Left cardiac atrium (tissue), 4 donors: ENCODE measurements at places on chromosomes 2 and 18. TPM values are rescaled to one million over a fixed set of nuclear protein-coding genes. Genes with fewer than 3 reads are reported as not detected.

The AQP12B gene
- total RNA-seq, result not detected

The HYCC2 gene
- 17.9 TPM for total RNA-seq

The KIDINS220 gene
- 36.6 TPM for total RNA-seq

The ACVR1C gene
- 10.0 TPM for total RNA-seq

The DHRS9 gene
- 47.6 TPM for total RNA-seq

The RUFY4 gene
- total RNA-seq, result not detected

The MOCOS gene
- total RNA-seq, result 0.97 TPM

The CHRNG gene
- total RNA-seq, result not detected

The NT5C1B gene
- total RNA-seq, result not detected

The STARD6 gene
- not detected for total RNA-seq

DNA sequence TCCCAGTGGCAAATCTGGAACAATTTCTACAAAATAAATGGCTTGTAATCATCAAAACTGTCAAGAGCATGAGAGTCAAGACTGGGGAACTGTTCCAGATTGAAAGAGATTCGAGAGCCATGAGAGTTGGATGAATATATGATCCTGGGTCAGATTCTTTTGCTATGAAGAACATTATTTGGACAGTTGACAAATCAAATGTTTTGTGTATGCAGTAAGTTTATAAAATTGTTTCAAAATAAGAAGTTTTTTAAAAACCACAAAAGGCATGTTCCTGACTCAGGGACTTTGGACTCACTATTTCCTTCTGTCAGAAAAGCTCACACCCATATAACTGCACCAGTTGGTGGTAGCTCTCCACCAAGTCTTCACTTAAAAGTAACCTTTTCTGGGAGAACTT is 38.5 kb downstream of the ROCK2 start:
- DNase-seq, result no peak

- peak; percentile 31 for DNase-seq
These were observed 90.4 kb upstream of the SLC35G4 start for GRCh38 chr18:11518788-11519685.

- no peak for DNase-seq
These were observed 83.1 kb upstream of the SPOPL start for GRCh38 chr2:138418453-138418852.

- no peak for DNase-seq
These were observed 47.7 kb downstream of the GLI2 start for GRCh38 chr2:120783371-120783791.

- DNase-seq, result no peak
These were observed 473.8 kb upstream of the SPHKAP start for GRCh38 chr2:228655331-228655730.

- DNase-seq, result no peak
These were observed 8.8 kb upstream of the SNTG2 start for GRCh38 chr2:941871-942270.

- DNase-seq, result no peak
These were observed 493.0 kb downstream of the PLCL1 start for GRCh38 chr2:198297350-198297749.

- DNase-seq, result no peak
These were observed 7.0 kb upstream of the TMX3 start for GRCh38 chr18:68721681-68722583.

DNA sequence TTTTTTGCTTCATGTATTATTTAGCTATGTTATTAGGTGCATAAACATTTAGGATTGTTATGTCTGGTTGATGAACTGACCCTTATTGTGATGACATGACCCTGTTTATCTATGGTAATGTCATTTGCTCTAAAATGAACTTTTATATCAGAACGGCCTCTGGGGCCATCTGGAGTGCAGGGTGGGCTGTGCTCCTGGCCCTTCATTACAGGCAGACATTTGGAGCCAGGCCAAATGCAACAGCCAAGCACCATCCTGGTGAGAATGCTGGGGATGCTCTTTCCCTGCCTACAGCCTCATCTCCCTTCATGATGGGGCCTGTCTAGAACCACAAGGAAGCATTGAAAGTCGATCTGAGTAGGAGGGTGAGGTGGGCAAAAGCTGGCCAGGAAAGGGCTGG is 38.0 kb downstream of the HJURP start:
- DNase-seq, result no peak

DNA sequence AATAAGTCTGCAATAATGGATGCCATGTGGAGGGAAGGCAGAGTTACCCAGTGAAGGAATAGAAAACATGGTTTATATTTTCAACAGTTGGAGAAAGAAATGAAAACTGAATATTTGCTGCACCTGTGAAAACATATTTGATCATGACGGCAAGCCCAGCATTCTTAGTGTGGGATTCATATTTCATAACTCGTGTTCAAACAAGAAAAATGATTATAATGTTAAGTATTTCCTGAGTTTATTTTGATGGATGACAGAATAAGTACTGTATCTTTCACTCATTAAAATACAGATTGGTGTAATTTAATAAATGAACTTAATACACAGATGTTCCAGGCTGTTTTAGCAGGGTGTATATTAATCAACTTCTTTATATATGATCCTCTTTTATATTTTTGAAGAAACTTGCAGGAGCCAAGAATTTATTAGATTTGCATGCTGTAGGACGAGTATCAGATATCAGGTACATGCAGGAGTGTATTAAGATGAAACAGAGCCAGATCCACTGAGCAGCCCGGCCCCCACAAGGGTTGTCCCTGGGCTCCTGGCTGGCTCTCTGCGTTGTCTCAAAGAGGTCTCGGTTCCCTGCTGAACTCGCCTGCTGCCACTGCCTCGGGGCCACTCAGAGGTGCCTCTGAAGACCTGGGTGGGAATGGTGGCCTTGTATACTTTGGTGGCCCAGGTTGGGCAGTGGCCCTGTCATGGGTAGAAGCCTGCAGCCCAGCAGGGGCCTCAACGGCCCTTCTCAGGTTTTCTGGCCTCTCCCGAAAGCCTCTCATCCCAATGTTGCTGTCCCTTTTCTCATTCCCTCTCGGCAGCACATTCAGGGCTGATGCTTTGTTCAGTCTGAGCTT is 95.0 kb upstream of the LDAH start:
- no peak for DNase-seq

DNA sequence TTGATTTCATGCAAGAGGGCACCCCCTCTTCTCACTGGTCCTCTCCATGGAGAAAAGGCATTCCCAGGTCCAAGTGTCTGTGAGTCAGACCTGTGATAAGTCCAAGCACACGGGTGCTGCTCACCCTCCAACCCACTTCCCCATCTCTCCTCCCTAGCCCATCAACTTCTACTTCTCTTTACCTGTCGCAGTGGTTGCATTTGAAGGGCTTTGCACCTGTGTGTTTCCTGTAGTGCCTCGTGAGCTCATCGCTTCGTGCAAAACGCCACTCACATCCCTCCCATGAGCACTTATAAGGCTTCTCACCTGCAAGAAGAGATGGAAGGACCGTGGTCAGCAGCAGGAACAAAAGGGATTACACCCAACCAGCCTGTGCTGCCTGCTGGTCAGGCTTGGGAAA is 77.5 kb downstream of the KLF7 start:
- no peak for DNase-seq

- no peak for DNase-seq
These were observed 25.5 kb upstream of the IL37 start for GRCh38 chr2:112885506-112885902.

GRCh38 chr18:67232406-67232805 is 284.1 kb downstream of the DSEL start:
- no peak for DNase-seq

DNA sequence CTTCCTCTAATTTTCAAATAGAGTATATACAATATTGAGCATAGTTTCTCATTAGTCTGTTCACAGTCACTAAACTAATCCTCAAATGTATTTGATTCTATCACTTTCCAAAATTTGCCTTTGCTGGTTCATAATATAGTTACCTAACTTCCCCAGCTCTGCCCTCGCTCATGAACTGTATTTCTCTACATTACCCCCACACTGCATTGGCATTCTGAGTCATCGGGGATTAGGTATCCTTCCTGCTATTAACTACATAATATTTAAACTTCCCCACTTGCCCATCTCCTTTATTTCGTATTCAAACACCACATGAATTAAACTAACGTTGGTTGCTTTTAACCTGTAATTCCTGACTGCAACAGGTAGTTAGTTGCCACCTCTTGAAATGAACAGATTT is 14.8 kb upstream of the CLASP1 start:
- DNase-seq, result no peak

DNA sequence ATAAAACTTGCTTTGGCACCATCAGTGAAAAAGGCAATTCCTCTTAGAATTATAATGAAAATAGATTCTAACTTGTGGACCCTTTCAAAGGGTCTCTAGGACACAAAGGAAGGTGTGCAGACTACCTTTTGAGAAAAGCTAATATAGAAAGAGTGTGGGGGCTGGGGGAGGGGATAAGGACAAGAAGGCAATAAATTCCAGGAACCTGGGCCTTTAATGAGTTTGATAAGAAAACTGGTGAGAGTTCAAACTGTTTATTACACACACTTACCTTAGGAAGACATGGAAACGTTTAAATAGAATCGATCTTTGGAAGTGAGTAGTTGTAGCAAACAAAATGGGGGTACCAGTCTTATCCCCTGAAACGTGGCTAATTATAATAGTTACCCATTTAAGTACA is 39.6 kb upstream of the PGAP1 start:
- no peak for DNase-seq

DNA sequence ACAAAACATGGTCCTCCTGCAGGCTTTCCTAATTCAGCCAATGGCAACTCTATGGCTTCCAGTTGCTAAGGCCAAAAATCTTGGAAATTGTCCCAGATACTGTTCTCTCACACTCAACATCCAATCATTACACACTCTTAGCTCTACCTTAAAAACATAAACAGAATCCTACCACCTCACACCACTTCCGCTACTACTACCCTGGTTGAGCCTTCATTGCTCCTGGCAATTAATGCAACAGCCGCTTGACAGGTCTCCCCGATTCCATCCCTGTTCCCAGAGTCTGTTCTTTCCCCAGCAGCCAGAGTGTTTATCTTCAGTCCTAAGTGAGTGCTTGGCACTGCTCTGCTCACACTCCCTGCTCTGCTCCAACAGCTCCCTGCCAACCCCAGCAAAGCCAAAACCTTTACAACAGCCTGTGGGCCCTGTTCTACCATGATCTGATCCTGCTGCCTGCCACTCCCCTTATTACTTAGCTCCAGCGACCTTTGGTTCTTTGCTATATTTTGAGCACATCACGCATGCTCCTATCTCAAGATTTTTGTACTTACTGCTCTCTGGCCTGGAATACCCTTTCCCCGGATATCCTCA is 67.5 kb upstream of the AMMECR1L start:
- peak; percentile 60 for DNase-seq

GRCh38 chr2:85259879-85260278 is 67.9 kb downstream of the TGOLN2 start:
- DNase-seq, result no peak
